Stimulated activated CD4-positive, alpha-beta T cell treated with anti-CD3 and anti-CD28 coated beads, TNF-alpha, amount 100 ng/mL, for 24 hours (primary cell): ENCODE measurements at places on chromosomes 13 and 19.
A peak's percentile ranks its signal among the peaks of the same experiment; 100 is the strongest.

GRCh38 chr19:18543814-18544475 lies 572 bp upstream of the FKBP8 start:
- peak; percentile 51 for DNase-seq

GRCh38 chr13:31014456-31014855 lies 82.0 kb downstream of the TEX26 start:
- DNase-seq, result no peak

GRCh38 chr13:30647824-30648521 lies 30.3 kb downstream of the USPL1 start:
- no peak for DNase-seq

GRCh38 chr13:106513025-106513983 lies 22.2 kb downstream of the EFNB2 start:
- DNase-seq, result no peak
